Foreskin keratinocyte (primary cell): ENCODE measurements at places on chromosomes 7 and 10.

DNA sequence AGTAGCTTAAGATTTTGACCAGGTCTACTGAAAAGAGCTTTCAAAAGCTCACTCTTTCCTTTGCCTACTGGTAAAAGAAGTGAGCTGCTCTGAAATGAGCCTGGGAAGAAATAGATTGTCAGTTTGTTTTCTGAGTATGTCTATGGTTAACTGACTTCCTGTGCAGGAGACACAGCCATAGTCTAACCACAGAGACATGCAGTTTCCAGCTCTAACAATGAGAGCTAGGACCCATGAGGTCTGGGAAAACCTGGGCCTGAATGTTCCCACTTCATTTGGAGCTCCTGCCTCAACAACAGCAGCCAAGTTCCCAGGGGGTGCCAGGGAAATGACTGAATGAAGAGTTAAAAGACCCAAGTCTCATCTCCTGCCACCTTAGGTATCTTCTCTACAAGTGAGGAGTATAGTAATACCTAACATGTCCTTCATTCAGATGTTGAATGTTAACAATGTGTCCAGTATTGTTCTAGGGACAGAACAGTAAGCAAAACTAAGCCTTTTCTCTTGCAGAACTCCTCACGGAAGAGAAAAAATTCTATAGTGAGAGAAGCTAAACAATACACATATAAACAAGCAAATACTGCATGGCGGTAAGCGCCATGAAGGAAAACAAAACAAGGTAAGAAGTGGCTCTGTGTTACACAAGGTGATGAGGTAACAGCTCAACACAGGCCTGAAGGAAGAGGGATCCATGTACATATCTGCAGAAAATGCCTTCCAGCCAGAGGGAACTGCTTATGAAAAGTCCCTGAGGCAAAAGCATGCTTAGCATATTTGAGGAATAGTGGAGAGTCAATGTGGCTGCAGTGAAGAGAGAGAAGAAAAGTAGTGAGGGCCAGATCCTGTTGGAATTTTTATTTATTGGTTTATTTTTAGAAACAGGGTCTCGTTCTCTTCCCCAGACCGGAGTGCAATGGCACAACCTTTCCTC is 26.4 kb upstream of the ANKRD1 start:
- DNase-seq, result no peak

DNA sequence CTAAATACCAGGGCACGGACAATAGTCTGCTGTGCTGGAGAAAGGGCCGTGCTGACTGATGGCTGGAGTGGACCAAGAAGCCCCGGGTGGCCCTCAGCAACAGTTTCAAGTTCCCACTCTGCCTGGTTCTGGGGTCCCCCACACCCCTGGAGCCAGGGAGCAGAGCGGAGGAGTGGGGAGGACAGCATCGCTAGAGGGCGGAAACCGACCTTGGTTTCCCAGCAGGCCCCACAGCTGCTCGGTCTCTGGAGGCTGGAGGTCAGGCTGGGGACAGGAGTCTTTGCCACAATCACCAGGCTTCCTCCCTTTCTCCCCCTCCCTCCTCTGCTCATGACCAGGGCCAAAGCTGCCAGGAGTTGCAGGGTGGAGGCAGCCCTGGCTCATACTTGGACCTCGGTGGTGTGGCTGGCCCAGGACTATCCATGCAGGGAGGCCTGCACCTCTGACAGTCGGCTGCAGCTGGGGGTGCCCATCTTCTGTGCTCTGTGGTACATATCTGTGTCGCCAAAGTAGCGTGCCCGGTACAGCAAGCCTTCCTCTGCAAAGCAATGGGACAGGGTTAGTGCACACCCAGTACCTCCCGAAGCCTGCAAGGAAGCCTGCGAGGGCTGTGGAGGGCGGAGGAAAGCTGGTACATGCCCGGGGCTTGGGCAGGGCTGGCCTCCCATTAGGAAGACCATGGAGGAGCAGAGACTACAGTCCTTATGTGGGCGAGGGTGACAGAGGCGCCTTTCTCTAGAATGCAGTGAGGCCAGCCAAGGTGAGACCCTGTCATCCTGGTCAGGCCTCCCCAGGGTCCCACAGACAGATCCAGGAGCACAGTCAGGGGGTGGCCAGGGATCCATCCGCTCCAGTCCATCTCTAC is 19.1 kb downstream of the DNAJB12 start:
- DNase-seq, result no peak

DNA sequence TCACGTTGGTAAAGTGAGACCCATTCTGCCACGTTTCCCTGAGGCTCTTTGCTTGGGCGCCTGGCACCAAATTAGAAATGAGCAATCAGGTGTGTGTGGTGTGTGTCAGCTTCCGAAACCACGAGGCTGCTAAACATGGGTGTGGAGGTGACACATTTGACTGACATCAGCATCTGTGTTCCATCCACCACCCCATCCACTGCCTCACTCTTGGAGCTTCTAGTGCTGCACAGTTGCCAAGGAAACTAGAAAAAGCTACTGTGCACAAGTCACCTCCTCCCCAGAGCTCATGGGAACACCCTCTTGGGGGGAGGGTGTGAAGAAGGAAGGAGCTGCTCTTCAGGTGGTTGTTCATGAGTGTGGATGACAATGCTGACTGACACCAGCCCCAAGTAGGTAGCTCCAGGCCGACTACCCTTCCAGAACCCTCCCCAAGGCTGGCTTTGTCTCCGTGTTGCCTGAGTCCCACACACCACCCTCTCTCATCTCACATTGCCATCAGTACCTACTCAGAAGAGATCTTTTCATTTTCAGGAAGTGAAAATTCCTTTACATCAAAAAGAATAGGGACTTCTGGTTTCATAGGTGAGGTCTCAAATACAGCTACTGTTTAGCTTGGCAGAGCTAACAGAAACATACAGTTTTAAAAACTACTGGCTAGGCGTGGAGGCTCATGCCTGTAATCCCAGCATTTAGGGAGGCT is 152.2 kb downstream of the TMEM178B start:
- no peak for DNase-seq

DNA sequence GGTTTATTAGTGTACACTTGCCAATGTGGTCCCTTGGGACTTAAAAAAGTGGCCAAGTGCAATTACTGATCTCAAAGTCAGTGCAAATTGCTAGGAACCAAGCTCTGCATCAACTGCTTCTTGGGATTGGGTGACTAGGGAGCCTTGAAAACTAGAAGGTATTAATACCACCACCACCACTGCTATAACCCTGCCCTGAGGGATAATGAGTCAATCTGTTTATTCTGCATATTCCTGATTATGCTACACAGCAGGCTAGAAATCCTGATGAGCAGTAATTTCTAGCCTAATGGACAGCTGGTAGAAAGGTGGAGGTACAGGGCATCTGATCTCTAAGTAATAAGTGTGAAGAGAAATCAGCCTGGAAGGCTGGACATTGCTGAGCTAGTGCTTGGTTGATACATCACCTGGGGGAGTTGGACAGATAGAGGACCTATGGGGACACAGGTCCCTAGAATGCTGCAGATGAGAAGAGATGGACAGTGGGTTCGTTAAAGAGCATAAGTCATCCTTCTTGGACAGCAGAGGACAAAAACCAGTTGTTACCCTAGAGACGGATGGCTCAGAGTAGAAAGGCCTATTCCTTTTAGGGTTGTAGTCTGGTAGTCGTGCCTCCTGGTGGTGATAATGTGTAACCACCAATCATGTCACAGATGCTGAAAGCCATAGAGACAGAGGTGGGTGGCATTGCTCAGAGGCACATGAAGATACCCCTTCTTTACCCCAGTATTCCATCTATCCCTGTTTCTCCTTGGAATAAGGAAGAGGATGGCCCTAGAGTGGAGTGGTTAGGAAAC is 554.8 kb downstream of the SORCS1 start:
- DNase-seq, result peak; percentile 48

- no peak for DNase-seq
These were observed 250.4 kb upstream of the NPSR1 start for GRCh38 chr7:34407586-34407985.

DNA sequence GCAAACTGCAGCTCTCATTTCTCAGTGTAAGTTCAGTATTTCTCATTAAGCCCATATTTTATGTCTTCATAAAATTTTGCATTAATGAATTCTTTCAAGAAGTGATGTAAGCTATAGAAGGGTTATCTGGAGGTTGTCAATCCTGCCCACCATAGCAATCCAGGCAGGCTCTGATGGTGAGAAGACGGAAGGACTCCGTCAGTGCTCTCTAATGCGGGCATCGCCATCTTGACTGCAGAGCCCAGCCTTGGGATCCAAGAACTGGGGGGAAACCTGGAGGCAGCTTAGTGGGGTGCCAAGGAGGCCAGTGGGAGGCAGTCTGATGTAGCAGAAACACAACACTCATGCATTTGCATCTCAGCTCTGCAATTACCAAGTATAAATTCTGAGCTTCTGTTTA is 707.4 kb upstream of the NRP1 start:
- no peak for DNase-seq

DNA sequence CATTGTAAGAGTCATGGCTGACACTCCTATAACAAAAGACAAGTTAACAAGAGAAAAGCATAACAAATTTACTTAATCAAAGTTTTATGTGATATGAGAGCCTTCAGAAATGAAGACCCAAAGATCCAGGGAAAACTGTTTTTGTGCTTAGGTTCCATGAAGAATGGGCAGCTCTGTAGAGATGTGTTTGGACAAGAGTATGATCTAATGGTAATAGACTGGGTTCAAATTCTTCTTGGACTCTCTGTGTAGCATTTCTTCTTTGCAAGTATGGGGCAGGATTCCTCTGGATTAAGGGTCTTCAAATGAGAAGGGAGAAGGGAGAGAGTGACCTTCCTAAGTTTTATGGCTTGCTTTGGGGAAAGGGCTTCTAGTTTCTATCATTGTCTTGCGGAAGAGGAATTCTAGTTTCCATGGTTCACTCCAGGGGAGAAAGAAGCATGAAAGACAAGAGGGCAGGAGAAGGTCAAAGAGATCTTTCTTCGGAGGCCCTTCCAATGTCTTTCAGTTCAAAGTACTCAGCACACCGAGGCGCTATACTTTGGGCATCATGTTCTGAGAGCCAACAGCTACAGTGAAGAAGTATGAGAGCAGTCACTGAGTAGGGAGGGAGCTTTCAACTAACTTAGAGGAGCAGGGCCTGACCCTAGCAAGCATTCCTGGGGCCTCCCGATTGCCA is 15.4 kb downstream of the IFIT3 start:
- DNase-seq, result no peak
